ENCODE measurements at places on chromosomes 7 and 10.
A peak's percentile ranks its signal among the peaks of the same experiment; 100 is the strongest.

- peaks cover 18% of the 10 kb centered on the region for H3K4me1 ChIP-seq
- no peak overlapping the region for H3K27ac ChIP-seq
- H3K27me3 ChIP-seq: no peaks in the 10 kb centered on the region
- peaks cover 19% of the 10 kb centered on the region for H3K36me3 ChIP-seq
These were observed 190.6 kb downstream of the CELF2 start for GRCh38 chr10:11208243-11208642.

DNA sequence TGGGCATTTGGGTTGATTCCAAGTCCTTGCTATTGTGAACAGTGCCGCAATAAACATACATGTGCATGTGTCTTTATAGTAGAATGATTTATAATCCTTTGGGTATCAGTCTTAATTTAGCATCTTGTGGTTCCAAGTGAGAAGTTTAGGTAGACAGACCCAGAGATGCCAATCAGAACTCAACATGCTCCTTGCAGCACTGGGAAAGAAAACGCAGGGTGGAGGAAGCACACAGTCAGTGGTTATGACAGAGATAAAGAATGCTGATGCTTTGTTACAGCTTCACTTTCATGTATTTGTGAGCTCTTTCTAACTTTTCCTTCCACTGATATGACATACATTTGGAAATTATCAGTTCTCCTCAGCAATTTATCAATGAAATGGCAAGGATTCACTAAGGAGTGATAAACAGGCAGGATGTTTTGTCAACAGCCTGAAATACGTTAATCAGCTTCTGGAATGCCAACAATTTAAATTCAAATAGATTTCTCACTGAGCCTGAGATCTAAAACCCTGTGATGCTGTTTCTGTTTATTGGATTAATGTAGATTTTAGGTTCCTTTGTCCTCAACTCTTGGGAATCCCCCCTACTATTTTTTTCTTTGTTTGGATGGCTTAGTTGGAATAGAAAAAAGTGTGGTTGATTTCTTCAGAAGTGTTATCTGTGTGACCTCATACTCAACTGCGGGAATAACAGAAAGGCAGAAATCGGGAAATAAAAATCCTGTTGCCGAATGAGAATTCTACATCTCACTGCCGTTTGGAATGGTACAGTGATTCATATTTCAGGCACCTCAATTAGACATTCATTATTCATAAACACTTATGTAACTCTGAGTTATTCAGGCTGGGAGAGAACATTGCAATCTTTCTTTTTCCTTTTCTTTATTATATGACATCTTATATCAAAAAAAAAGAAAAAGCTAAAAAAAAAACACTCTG lies 675.0 kb downstream of the CNTNAP2 start:
- H3K4me1 ChIP-seq: no peaks in the 10 kb centered on the region
- no peaks in the 10 kb centered on the region for H3K36me3 ChIP-seq
- H3K27me3 ChIP-seq: no peaks in the 10 kb centered on the region

DNA sequence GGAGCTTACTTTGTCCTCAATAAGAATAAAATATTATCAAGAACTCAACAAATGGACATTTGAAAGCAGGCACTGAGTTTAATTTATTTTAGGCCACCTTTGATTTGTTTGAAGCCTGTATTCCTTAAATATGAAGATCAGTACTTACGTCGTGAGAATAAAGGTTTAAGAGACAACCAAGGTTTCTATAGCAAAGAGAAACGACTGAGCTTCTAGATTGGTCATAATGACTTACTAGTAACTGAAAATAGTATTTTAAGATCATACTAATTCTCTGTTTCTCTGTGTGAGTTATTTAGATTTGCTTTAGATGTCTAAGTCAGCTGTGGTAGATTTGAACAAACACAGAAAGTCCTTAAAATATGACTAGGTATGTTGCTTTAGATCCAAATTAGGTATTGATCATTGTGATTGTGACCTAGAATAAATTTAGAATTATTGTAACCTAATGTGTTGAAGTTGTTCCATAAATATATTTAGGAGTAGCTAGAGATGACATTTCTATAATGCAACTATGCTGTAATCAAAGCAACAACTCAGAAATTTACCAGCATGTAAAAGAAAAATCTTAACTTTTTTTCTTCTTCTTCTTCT lies 2.4 kb upstream of the GLCCI1 start:
- no peak overlapping the region for H3K27ac ChIP-seq
- H3K4me3 ChIP-seq: no peak overlapping the region

DNA sequence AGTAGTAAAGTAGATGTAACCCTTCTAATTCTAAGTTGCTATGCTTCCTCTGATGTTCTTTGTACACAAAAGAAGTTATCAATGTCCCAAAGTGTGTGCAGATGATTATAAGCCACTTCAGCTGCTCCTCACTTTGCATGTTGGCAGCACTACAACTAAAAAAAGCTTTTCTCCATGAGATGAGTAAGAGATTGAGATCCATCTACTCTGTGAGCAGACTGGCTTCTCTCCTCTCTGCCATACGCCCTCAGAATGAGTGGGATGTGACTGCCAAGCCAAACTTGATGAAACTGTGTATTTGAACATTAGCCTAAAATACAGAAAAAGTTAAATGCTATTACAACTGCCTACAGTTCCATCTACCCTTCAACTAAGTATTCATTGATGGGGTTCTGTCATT lies 102.9 kb upstream of the ETV1 start:
- H3K4me3 ChIP-seq: no peak overlapping the region
- no peak for DNase-seq
- H3K4me1 ChIP-seq: no peaks in the 10 kb centered on the region
- no peak overlapping the region for H3K27ac ChIP-seq

GRCh38 chr7:150572496-150572895 lies 5.3 kb downstream of the GIMAP4 start:
- H3K36me3 ChIP-seq: peaks cover 24% of the 10 kb centered on the region
- no peak for DNase-seq
- no peak overlapping the region for H3K27ac ChIP-seq
- H3K27me3 ChIP-seq: no peaks in the 10 kb centered on the region

GRCh38 chr7:111358915-111359314 lies 203.4 kb downstream of the IMMP2L start:
- no peaks in the 10 kb centered on the region for H3K36me3 ChIP-seq
- H3K4me3 ChIP-seq: no peak overlapping the region
- H3K27me3 ChIP-seq: no peaks in the 10 kb centered on the region
- DNase-seq: no peak

DNA sequence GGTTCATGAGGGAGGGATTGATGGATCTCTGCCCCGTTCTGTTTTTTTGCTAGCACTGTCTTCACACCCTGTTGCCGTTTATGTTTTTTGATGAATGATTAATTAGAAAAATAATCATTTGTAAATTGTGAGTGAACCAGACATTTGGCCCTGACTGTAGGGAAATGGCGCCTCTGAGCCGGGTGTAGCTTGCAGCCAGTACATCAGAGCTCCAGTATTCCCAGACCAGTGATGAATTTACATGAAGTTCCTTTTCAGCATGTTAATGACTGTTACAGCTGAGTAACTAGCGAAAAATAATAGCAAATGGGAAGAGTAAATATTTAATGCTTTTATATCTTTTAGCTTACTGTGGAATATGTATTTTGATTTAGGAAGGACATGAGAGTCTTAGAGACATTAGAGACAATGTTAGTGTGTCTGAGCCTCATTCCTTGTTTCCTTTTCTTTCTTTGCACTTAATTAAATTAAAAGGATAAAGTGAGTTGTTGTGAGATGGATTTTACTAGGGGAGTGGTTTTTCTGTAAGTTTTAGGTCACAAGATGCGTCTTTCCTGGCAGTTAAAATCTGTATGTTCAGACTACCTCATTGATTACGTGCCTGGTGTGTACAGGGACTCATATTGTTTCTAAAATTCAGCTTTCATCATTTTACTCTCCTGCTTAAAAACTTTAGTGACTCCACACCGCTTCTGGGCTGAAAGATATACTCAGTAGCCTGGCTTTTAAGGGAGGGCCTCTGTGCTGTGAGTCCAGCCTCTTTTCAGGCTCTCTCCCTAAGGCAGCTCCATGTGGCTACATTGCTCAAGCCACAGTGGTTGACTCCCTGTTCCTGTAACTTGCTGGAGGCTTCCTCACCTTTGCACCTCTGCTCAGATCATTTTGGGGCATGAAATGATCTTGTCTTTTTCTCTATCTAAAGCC lies 86.4 kb downstream of the AUTS2 start:
- H3K27ac ChIP-seq: peak overlapping the region; percentile 56
- no peak for DNase-seq
- peaks cover 15% of the 10 kb centered on the region for H3K4me1 ChIP-seq
- H3K4me3 ChIP-seq: no peak overlapping the region

DNA sequence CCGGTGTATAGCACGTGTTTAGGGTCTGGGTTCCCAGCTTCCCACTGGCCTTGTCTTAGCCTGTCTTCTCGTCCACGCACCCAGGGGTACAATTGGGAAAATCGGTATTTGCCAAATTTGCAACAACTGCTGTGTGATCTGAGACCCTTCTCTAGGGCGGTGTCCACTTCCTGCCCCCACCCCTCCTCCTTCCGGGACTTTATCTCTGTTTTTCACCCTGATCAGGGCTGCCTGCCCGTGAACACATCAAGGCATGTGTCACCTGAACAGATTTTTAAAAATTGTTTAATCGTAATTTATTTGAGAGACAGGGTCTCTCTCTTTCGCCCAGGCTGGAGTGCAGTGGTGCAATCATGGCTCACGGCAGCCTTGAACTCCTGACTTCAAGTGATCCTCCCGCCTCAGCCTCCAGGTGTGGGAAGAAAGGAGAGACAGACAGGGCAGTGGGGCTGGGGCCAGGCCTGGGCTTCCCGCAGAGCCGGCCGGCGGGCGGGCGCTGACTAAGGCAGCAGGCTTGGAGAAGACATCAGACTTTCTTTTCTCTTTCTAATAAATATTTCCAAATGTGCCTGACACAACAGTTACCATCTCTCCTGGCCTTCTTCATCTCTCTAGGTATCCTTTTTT lies 27.5 kb downstream of the ELFN1 start:
- H3K4me3 ChIP-seq: no peak overlapping the region
- H3K27ac ChIP-seq: no peak overlapping the region
- peaks cover 40% of the 10 kb centered on the region for H3K27me3 ChIP-seq
- DNase-seq: no peak

GRCh38 chr7:112140600-112140999 lies 65.6 kb downstream of the DOCK4 start:
- no peaks in the 10 kb centered on the region for H3K36me3 ChIP-seq
- H3K4me3 ChIP-seq: no peak overlapping the region
- H3K27me3 ChIP-seq: no peaks in the 10 kb centered on the region
- DNase-seq: no peak

- H3K4me1 ChIP-seq: peaks cover 10% of the 10 kb centered on the region
- no peaks in the 10 kb centered on the region for H3K27me3 ChIP-seq
- DNase-seq: no peak
- no peak overlapping the region for H3K4me3 ChIP-seq
- H3K27ac ChIP-seq: no peak overlapping the region
These were observed 25.7 kb upstream of the GRB10 start for GRCh38 chr7:50808282-50808888.

GRCh38 chr10:71321386-71321785 lies 2.3 kb downstream of the SLC29A3 start:
- H3K27ac ChIP-seq: no peak overlapping the region
- H3K27me3 ChIP-seq: no peaks in the 10 kb centered on the region
- no peaks in the 10 kb centered on the region for H3K4me1 ChIP-seq
- no peak overlapping the region for H3K4me3 ChIP-seq
- DNase-seq: no peak

DNA sequence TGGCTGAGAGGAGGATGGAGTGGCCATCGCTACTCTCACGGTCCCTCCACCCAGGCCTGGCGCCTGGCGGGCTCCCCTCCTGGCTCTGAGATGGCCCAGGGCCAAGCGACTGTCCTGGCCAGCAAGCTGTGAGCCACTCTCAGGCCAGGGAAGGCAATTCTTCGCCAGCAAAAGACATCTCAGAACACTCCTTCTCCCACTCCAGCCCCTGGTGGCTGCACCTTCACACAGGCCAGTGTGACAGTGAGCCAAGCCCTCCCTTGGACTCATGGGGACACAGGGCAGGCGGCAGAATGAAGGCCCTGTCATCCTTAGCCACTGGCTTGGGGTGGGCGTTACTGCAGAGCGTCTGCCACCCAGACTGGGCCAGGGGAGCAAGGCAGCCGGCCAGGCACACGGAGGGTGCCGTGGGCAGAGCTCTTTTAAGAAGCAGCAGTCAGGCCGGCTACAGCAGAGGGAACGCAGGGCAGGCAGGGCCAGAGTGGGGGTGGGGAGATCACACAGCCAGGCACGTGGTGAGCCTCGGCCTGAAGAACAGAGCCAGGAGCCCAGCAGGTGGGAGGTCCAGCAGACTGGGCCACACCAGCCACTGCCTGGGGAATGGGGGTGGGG lies 14.4 kb downstream of the STK32C start:
- no peak overlapping the region for H3K27ac ChIP-seq
- no peak for DNase-seq
- H3K27me3 ChIP-seq: no peaks in the 10 kb centered on the region
- H3K4me3 ChIP-seq: no peak overlapping the region

- H3K27me3 ChIP-seq: no peaks in the 10 kb centered on the region
- H3K4me3 ChIP-seq: no peak overlapping the region
- H3K27ac ChIP-seq: no peak overlapping the region
- no peaks in the 10 kb centered on the region for H3K36me3 ChIP-seq
- peaks cover 9% of the 10 kb centered on the region for H3K4me1 ChIP-seq
These were observed 4.2 kb downstream of the NRBF2 start for GRCh38 chr10:63137306-63137705.

- H3K27me3 ChIP-seq: no peaks in the 10 kb centered on the region
- H3K4me1 ChIP-seq: peaks cover 14% of the 10 kb centered on the region
- DNase-seq: peak; percentile 80
- peak overlapping the region; percentile 94 for H3K27ac ChIP-seq
These were observed 3.8 kb downstream of the HILPDA start for GRCh38 chr7:128459394-128459878.

- no peak overlapping the region for H3K27ac ChIP-seq
- no peaks in the 10 kb centered on the region for H3K4me1 ChIP-seq
- no peaks in the 10 kb centered on the region for H3K36me3 ChIP-seq
- H3K27me3 ChIP-seq: no peaks in the 10 kb centered on the region
- no peak for DNase-seq
These were observed 1072.1 kb downstream of the NXPH1 start for GRCh38 chr7:9505516-9505915.

DNA sequence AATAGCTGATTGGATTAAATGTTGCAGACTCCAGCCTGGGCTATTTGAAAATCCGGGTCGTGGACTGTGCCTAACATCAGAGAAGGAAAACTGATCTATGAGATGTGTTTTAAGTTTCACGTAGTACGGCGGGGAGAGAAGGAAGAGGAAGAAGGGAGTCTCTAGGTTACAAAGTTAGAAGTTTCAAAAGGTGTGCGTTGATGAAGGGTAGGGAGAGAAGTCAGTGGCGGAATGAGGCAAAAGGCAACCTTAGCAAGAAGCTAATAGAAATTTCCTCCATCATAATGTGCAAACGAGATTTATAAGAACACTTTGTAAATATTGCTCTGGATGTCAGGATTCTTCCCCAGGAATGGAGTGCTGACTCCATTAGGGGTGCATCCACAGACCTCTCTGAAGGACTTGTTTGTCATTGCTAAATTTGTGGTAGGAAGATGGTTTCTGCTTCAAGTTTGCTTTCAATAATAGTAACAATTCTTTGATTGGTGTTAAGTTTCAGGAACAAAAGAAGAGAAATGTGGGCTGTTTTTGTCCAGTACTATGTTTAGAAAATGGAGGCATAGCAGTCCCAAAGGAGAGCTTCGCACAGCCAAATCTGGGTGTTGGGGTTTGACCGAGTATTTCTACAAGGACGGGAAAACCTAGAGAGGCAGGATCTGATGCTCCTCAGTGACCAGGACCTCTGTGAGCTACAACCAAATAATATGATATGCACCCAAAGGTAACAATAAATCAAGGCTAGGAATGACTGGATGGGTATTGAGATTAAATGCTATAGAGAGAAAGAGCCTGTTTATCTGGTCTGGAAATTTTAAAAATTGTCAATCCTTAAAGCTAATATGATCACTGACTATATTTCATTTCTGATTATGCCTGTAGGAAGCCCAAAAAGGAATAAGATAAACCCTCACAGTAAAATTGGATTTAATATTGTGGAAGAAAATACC lies 8.2 kb downstream of the TWIST1 start:
- H3K36me3 ChIP-seq: no peaks in the 10 kb centered on the region
- H3K4me3 ChIP-seq: no peak overlapping the region
- DNase-seq: no peak
- no peaks in the 10 kb centered on the region for H3K4me1 ChIP-seq
